ENCODE measurements at places on chromosomes 4 and X.

DNA sequence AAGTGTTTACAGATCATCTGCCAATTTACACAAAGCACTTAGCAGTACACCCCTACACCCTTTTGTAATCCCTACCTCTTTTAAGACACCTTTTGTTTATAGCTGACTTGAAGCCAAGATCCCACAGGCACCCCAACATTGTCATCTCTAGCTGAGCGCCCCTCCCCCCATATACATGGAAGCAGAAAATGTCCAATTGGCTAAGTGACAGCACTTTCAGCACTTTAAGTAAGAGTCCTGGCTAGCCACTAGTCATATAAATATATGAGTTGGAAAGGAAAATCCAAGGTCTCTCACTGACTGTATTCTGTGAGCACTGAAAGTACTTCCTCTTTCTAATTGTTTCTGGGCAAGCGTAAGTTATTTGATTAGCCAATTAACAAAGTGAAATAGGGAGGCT, 108.2 kb downstream of the NSUN7 start:
- DNase-seq = no peak

GRCh38 chrX:47619486-47620302, at the start of gene SYN1:
SYN1 (minus strand) TSS chrX:47619857; CDS start chrX:47619728, 129 bp downstream.
- DNase-seq = no peak

GRCh38 chr4:146238107-146238506, 23.8 kb downstream of the REELD1 start:
- DNase-seq = no peak

GRCh38 chr4:14155803-14156202, 528.3 kb upstream of the BOD1L1 start:
- no peak for DNase-seq

GRCh38 chrX:109155161-109155560, 326.7 kb downstream of the GUCY2F start:
- DNase-seq = no peak

DNA sequence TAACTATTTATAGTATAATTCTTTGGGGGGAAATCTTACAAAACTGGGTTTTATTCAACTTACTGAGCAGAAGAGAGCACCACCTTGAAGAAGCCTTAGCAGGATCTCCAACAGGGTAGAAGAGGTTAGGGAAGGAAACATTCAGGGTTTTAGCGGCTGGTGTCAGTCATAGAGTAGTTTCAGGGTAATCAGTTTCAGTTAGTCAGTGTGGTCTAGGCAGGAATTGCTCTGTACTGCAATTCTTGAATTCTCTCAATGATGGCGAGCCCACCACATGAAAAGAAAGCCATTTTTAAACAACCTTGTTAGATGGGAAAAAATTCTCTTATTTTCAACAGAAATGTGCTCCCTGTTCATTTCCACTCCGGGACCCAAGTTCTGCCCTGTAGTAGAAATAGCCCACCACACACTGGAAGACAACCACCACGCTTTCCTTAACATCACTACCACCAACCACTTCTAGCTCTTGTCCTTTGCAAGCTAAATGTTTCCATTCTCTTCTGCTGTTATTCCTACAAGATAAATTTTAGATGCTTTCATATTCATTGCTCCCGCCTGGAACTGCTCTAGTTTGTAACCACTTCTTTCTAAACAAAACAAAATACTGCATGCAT, 25.9 kb downstream of the COL25A1 start:
- DNase-seq = no peak
